Putamen (tissue), 1 donor: ENCODE measurements at places on chromosomes 5 and 9.

GRCh38 chr5:14399054-14399692 is 182.4 kb upstream of the OTULINL start:
- DNase-seq: peak; percentile 34

DNA sequence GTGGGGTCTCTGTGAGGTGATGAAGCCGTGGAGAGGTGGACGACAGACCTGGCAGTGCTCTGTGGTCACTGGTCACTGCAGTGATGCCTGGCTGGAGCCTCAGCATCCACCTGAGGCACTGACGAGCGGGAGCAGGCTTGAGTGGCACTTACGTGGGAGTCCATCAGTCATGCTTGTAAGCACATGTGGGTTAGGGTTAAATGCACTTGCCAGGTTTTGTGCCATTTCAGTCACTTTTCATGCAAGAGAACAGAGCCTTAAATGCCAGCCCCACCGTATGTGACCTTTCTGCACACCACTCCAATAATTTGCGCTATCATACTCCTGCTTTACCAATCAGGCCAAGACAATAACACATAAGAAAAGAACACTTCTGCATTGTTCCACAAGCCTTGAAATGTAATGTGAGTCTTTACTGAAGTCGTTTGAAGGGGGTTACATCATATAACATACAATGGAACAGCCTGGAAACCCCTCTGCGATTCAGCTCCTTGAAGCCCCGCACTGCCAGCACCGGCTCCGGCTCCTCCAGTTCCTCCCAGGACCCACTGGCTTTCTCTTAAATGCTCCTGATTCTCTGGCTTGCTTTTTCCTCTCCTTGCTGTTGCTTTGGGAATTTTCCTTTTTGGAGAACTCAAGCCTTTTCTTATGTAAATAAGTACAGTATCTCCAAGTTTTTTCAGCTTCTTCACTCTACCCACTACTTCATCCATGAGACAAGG is 59.4 kb upstream of the CTXN3 start:
- no peak for DNase-seq

GRCh38 chr9:12091865-12092527 is 601.2 kb upstream of the TYRP1 start:
- DNase-seq: no peak

GRCh38 chr5:135660826-135661575 is 82.2 kb upstream of the CXCL14 start:
- no peak for DNase-seq

GRCh38 chr9:75539523-75539922 is 350.9 kb upstream of the PCSK5 start:
- no peak for DNase-seq

DNA sequence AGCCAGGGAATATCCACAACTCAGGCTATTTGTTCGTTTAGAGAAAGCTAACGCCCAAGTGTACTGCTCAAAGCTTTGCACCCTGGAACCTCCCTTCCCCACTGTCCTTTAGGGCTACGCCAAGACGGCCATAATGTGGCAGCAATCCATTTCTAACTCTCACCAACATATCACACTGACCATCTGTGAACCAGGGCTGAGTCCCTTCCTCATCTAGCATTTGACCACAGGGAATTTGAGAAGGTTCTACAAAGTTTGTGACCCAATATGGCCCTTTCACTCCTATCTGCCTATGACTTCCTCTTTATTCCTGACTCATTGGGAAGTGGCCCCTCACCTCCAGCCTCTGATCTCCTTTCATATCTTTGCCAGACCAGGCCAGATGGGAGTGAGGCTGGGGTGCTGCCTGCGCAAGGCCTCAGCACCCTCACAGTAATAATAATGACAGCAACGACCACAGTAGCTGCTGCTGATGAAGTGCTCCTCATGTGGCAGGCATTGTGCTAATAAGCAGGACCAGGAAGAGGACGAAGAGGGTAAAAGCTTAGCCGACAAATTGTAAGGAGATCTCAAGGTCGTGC is 9.3 kb upstream of the ARAP3 start:
- no peak for DNase-seq

GRCh38 chr5:40676613-40677343 is 2.9 kb upstream of the PTGER4 start:
- DNase-seq: no peak

DNA sequence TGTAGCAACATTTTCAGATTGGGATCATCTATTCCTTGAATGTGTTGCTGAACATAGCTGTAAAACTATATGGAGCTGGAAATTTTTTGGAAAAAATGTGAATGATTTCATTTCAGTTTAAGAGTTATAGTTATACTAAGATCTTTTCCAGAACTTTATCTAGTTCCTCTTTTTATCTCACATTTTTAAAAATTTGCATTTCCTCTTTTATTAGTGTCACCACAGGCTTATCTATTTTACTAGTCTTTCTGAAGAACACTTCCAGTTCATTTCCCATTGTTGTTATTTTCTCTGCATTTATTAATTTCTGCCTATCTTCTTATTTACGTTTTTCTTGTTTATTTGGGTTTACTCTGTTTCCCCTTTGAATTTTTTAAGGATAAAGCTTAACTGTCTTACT is 46.0 kb upstream of the FSTL4 start:
- no peak for DNase-seq

- DNase-seq: no peak
These were observed 30.8 kb downstream of the KLHL3 start for GRCh38 chr5:137705106-137705505.

- DNase-seq: no peak
These were observed 99.1 kb downstream of the ENC1 start for GRCh38 chr5:74541381-74541781.

DNA sequence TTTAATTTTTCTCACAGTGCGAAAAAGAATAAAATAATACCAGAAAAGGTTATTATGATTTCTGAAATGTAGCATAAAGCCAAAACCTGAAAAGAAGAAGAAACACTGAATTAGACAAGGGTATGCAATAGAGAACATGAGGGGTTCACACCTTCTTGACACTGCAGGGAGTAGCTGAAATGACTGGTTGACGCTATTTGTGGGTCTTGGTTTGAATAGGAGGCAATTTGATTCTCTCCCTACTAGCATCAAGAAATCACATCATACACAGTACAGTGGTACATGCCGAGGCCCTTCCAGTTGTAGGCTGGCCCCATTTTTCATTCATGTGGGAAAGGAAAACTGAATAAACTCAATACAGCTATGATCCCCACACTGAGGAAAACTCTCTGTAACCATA is 68.6 kb downstream of the NR3C1 start:
- no peak for DNase-seq

- no peak for DNase-seq
These were observed 2.2 kb downstream of the GBGT1 start for GRCh38 chr9:133161547-133161950.

- no peak for DNase-seq
These were observed 167.3 kb upstream of the IRX1 start for GRCh38 chr5:3428334-3428733.

DNA sequence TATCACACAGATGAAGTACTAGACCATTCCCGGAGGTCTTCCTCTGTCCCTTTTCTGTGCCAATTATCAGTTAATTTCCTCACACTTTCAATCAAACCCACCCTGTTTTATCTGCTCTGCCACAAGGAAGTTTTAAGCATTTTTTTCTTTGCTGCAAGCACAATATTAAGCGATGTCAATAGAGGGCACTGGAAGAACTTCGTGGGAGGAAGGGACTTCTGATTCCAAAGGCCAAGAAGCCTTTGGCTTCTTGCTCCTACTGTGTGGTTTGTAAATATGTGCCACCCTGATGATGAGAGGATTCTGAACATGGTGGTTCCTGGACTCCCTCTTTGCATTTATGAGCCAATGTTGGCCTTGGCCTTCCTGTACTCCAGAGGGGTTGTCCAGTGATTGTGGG is 1712.5 kb upstream of the C9orf72 start:
- DNase-seq: no peak

DNA sequence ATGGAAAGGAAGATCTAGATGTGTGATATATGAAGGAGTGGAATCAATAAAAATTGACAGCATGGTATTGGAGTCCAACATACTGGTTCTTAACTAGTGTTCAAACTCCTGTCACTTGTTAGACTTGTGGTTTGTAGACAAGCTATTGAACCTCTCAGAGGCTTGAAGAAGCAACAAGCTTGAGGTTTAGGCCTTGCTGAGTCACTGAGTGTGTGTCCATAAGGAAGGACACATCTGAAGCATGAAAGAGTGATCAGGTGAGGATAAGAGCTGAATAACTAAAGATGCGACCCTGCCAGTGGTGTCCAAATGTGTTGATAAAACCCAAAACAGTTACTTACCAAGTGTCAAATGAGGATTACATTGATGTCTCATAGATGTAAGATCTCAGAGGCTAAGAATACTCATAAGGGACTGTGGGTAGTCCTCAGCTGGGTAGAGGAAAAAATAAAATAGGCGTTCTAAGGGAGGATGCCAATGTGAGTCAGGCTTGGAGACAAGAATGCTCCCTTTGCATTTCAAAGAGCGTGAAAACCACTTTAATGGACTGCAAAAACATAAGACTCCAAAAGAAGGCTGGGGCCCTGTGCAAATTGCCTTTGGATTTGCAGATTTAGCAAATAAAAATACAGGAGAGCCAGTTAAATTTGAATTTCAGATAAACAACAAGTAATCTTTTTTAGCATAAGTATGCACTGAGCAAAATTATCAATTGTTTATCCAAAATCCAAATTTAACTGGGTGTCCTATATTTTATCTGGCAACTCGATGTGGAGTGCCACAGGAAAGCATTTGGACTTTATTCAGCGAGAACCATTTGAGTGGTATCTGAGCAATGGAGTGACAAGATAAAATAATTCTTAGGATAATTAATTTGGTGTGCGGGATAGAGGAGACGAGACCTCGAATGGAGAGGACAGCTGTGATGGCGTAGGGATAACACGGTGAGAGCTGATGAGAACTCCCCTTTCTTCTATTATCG is 757.3 kb upstream of the WWC1 start:
- DNase-seq: no peak

DNA sequence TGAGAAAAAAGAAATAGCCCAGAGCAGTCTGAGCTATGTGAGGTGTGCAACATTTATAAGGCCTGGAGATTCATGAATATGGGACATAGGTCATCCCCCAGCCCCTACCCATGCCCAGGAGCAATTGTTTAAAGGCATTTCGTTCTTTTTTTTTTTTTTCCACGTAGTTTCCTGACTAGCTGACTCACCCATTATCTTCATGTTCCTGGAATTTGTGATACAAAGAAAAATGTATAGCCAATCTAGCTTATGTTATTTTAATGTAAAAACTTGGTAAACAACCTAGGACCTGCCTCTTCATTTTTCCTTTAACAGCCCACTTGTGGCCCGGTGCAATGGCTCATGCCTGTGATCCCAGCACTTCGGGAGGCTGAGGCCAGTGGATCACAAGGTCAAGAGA is 81.3 kb downstream of the OSTF1 start:
- no peak for DNase-seq

DNA sequence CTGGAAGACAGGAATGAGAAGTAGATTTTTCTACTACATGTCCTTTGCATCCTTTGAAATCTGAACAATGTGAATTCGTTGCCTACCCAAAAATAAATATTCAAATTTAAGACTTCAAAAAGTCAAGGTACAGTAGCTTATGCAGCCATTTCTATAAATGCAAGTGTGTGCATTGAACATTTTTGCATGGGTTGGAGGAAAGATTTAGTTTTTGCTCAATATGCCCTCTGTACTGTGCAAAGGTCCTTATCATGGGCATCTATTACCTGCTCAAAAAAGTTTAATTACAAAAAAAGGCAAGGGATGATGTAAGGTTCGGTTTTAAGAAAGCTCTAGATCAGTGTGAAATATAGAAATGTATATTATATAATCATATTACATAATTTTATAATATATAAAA is 22.6 kb downstream of the AKNA start:
- DNase-seq: no peak

DNA sequence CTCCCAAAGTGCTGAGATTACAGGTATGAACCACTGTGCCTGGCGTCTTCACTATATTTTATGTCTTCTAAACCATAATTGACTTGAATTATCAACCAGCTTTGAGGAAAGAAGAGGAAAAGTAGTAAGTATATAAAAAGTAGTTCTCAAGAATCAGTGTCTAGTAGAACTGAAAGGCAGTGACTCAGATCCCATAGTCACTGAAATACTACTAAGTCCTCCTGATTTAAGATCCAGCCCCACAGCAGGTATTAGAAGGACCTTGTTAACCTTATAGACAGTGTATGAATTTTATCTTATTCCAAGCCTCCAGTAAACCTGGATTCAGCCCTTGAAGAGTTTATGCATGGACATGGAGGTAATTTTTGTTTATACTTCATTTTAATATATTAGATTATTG is 31.5 kb downstream of the LNPEP start:
- DNase-seq: no peak

GRCh38 chr9:134689321-134690181 is 47.9 kb downstream of the COL5A1 start:
- DNase-seq: peak; percentile 14

GRCh38 chr5:142107036-142107735 is 1.4 kb upstream of the NDFIP1 start:
- DNase-seq: no peak

DNA sequence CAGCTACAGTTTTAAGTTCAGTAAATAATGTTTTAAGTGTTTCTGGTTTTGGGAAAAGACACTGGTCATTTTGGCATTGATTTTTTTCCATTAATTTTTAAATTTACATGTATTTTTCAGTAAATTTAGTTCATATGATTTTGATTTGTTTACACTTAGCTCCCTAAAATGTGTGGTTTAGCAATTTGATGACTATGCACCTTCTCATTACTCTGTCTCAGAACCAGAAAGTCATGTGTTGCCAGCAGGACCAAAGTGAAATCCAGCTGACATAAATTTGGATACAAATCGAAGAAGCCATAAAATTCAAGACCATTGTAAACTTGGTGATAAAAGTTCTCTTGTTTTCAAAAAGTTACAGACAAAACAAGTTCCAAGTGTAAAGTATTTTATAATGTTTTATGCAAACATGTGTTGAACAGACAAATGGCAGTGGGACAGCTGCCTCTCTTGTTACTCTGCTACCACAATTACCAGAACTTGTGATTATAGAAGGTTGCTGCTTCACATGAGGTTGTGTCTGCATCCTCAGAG is 354.8 kb downstream of the NR2F1-AS1 start:
- no peak for DNase-seq

GRCh38 chr9:129347316-129348120 is 169.5 kb upstream of the IER5L start:
- DNase-seq: no peak

GRCh38 chr9:110309681-110310080 is 28.0 kb downstream of the TXNDC8 start:
- DNase-seq: no peak

DNA sequence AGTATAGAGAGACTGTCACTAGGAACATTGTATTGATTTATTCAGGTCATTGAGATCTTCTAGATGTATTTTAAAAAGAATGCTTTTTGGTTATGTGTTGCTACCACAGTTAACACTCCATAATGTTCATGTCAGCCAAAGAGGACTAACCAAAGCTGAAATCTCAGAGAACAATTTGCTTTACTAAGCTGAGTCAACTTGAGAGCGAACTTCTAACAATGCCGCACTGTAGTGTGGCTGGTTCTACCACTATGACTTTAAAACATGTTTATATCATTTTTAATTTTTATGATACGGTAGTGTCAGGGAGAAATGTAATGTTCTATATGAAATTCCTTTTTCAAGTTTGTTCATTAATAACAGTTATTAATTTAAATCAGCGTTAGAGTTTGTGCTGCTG is 42.1 kb downstream of the GALNT12 start:
- DNase-seq: no peak

GRCh38 chr9:134391319-134392231 is 65.3 kb downstream of the RXRA start:
- no peak for DNase-seq

- no peak for DNase-seq
These were observed 59.6 kb downstream of the ARHGAP26 start for GRCh38 chr5:142829801-142830220.
